ENCODE measurements at places on chromosomes 12 and 14.

DNA sequence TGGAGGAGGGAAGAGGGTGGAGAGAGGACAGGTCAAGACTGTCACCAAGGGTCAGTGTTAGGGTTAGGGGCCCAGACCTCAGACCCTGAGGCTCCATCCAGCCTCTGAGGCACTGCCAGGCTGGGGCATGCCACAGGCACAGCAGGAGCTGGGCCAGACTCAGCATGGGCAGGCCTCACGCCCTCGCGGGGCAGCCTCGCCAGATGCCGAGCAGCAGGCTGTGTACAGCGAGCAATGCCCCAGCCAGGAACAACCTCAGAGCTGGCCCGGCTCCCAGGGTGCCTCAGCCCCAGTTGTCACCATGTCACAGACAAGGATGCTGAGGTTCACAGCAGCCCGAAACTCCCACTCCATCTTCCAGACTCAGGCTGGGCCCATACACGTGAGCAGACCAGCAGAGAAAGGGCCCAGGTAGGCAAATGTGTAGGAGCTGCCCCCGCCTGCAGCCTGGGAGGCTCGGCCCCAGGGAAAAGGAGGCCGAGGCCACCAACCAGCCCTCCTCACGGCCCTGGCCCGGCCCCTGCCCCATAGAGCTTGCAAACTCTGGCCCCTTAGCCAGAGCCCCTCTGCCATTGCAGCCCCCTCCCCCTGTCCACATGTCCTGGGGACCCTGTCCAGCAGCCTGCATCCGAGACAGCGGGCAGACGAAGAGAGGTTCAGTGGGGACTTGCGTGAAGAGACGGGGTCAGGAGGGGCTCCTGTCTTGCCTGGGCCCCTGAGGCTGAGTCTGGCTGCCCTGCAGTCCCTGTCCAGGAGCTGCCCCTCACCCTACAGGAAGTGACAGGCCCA is 7.5 kb downstream of the C14orf180 start:
- DNase-seq, result no peak

DNA sequence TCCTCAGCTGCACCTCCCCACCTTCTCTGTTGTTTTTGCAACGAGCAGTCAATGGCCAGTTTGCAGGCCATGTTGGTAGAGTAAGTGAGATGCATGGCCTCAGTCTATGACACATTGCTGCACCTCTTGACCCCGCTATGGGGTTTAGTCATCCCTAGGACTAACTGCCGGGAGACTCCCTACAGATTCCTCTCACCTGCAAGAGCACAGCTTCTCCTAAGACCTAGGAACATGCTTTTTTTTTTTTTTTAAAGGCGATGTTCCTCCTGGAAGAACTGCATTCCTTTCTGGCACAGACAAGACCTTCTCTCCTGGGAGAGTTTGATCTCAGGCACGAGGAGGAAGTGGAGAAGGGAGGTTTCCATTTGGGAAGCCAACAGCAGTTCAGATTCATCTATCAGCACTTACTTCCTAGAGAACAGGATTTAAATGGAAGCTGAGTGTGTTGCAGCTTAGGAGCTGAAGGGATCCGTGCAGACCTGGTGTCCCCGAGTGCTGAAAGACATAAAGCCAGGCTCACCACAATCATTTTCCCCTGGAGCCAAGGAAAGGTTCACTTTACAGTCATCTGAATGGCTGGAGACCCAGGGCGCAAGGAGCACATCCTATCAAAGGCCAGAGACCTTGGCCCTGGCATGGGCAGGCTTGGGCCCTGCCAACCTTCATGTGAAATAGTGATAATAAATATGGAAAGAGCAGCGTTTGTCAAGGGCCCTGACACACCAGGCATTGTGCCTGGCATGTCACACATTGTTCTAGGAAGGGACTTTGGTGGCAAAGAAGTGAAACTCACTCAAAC is 104.1 kb downstream of the LGMN start:
- no peak for DNase-seq

DNA sequence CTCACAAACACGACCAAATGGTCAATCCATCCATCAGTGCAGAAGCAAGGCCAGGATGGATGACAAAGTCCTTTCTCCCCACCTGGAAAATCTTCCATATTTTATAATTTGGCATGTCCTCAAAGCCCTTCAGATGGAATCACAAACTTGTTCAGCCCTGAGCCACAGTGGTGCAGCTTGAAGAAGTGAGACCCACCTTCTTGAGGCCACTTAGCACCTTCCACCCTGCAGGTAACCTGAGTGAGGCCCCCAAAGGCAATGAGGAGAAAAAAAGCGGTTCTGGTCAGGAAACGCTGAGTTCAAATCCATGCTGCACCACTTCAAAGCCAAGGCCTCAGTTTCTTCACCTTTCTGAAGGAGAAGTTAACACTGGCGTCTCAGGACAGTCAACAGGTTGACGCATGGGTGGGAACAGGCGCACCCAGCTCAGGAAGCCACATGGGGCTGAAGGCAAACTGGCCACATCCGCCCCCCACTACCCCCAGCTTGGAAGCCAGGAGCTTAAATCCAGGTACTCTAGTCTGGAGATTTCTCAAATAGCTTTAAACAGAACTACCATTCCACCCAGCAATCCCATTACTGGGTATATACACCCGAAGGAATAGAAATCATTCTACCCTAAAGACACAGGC is 320.4 kb downstream of the BCL11B start:
- DNase-seq, result no peak

GRCh38 chr14:27587103-27587502 is 989.3 kb upstream of the NOVA1 start:
- peak; percentile 4 for DNase-seq

DNA sequence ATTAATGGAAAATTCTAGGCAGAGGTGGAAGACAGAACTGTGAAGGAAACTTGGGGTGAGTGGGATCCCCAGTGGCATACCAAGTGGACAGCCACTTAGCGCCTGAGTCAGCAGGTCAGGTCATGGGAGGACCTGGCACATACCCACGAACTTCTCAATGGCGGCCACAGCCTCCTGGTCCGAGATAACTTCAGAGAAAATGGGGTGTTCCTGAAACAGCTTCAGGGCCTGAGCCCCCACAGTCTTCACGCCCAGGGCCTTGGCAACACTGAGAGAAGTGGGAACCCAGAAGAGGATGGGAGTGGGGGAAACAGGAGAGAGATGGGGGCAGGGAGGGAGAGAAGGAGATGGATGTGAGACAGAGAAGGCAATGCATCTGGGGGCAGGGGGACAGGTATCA is 9.9 kb downstream of the SDS start:
- DNase-seq, result no peak

GRCh38 chr12:107449891-107450290 is 235.7 kb upstream of the PWP1 start:
- no peak for DNase-seq

- no peak for DNase-seq
Observed at GRCh38 chr12:92595663-92596062, 107.1 kb upstream of the PLEKHG7 start.

DNA sequence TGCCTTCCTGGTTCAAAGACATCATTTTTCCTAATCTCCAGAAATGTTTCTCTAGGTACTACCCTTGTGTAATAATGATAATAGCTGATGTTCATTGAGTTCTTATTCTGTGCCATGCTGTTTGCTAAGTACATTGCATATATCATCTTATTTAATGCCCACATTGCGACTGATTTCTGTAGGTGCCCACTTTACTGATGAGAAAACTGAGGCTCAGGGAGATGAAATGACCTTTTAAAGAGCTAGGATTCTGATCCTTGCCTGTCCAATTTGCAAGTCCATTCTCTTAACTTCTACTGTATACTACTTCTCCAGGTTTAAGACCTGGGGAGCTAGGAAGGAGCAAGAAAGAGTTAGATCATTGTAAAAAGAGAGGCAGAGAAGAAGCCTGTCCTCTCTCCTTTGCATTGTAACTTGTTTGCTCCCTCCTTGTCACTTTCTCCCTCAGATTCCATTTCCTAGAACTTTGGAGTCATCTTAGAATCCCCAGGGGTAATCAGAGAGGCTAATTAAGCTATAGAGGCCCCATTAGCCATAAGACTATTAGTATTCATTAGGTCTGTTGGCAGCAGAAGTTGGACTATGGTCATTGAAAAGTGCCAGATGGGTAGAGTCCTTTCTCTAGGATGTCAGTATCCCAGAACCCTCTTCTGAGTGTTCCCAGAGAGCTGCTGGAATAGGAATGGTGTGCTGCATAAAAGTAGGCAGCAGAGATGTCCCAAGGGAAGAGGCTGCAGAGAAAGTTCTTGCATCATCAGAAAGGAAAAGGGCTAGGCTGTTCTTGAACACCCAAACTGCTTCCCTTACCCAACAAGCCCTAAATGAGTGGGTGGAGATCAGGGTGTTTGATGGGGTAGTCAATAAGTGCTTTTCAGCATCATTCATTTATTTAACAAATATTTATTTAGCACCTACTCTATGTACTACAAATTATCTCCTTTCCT is 3.1 kb downstream of the DGKA start:
- no peak for DNase-seq

- peak; percentile 34 for DNase-seq
Observed at GRCh38 chr14:103847451-103848174, at the start of gene PPP1R13B. PPP1R13B (minus strand) TSS chr14:103847575; CDS start chr14:103847307, 268 bp downstream.

- no peak for DNase-seq
Observed at GRCh38 chr14:90520326-90520725, 123.5 kb downstream of the CALM1 start.

GRCh38 chr12:105331805-105332251 is 1.3 kb downstream of the C12orf75 start:
- no peak for DNase-seq

DNA sequence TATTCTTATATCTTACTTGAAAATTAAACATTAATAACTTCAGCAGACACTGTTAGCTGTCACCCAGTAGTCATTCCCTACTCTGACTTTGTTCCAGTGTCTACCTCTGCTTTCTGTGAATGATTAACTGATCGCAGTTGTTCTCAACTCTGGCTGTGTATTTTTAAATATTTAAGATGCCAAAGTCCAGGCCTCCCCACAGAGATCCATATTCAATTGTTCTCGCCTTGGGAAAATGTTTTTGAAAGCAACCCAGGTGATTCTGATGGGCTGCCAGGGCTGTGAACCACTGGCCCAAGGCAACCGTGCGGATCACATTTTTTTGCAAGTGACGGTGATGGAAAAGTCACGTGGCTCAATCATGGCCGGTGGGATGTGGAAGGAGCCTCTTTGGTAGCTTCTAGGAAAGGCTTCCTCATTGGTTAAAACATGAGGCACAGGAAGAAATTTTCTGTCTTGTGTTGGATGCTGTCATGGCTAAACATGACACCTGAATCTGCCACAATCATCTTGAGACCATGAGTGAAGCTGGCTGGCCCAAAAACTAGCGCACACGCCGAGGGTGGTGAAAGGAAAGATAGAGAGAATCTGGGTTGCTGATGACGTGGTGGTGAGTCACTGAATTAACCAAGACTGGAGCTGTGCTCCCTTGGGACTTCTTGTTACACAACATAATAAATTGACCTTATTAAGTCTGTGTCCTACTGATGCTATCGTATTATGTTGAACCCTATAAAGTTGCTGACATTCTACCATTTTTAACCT is 37.2 kb downstream of the RDH12 start:
- DNase-seq, result no peak

DNA sequence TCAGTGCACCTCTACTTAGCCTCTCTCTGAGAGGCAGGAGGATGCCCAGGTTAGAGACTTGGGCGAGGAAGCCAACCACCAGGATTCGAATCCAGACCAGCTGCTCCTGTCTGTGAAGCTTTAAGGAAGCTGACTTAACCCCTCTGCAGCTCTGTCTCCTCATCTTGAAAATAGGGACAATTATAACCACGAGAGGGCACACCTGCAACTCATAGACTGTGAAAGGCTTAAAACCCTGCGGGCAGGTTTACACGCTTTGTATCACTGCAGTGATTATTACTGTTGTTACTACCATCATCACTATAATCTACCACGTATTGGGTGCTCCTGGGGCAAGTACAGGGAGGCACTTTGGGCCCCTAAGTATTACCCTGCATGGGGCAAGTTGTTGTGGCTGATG is 379.8 kb downstream of the VRK1 start:
- peak; percentile 18 for DNase-seq

DNA sequence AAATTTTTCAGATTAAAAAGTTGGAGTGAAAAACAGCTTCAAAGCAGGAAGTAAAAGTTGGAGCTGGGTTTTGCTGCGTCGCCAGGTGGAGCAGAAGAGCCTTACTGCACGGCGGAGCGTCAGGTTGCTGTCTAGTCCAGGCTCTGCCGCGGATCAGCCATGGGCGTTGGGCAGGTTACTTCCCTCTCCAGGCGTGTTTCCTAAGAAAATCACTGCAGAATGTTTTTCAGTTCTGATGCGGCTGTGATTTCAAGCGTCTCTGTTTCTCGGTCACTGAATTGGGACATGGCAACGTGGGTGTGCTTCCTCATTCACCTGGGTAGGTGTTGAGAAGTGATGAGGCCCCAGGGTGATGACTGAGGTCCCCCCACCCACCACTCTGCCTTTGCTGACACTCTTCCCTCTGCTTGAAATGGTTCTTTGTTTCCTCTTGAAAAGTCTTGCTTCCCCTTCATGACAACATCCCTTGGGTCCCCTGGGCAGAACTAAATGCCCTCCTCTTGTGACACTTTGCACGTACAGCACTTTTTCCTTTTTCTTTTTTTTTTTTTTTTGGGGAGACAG is 7.6 kb downstream of the EVL start:
- no peak for DNase-seq

GRCh38 chr12:3523058-3523457 is 32.1 kb downstream of the PRMT8 start:
- DNase-seq, result no peak

DNA sequence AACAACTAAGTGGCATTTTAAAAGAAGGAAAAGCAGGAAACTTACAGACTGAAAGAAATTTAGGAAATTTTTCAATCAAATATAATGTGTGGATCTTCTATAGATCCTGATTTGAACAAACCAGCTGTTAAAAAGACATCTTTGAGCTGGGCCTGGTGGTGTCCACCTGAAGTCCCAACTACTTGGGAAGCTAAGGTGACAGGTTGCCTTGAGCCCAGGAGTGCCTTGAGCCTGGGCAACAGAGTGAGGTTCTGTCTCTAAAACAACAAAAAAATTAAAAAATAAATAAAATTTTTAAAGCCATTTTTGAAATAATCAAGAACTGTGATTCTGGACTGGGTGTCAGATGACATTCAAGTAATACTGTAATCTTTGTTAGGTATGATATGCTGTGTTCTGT is 7.0 kb downstream of the CKAP4 start:
- no peak for DNase-seq
